Stimulated activated CD8-positive, alpha-beta memory T cell treated with anti-CD3 and anti-CD28 coated beads, Interleukin-2, amount 100 ng/mL, for 48 hours (primary cell): ENCODE measurements at places on chromosomes 4 and X.
A peak's percentile ranks its signal among the peaks of the same experiment; 100 is the strongest.

DNA sequence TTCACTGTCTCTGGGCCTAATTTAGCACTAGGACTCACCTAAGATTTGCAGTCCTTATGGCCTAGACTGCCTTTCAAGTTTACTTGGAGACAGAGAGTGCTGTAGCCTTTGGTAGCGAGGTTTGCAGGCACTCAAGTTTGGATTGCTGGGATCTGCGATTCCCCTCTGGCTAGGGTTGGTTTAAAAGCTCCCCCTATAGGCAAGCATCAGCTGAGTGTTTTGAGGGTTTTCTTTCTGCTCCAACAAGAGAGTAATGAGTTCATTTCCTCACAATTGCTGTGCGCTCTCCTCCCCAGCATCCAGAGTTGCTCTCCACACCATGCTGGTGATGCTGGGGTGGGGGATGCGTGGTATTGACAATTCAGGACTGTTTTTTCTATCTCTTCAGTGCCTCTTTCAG, 206.9 kb downstream of the GLUD2 start:
- DNase-seq = no peak

DNA sequence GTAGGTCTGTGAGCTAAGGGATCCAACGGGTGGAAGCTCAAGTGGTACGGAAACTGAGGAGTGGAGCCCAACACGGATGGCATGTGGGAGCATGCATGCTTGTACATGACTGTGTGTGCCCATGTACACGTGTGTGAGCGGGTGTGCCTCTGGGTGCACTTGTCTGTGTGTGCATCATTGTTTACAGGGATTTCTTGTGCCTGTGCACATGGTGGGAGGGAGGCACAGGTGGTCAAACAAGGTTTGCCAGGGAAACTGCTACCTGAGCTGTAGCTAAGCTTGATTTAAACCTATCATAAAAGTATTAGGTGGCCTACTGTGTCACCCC, 122.5 kb upstream of the MAMLD1 start:
- DNase-seq = no peak

GRCh38 chrX:10519278-10519677, 101.1 kb downstream of the MID1 start:
- no peak for DNase-seq

- DNase-seq = no peak
Observed at GRCh38 chr4:10529291-10530136, 72.3 kb upstream of the ZNF518B start.

- no peak for DNase-seq
Observed at GRCh38 chr4:148061795-148062194, 329.9 kb downstream of the ARHGAP10 start.

DNA sequence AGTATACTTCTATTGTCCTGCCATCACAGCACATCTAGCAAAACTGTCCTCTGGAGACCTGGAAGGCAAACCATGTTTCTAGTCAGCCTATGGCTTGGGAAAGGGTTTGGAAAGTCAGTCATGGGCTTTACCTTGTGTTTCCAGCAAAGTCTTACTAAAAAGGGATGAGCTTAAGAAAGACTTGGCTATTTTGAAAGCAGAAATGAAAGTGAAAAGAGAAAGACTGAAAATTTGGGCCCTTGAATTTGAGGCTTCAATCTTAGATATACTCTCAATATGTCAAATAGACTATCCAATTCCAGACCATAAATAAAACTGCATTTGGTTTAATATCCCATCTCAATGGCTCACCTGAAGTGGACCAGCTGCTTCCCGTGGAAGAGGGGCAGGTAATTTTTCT, 127.9 kb downstream of the ZNF330 start:
- no peak for DNase-seq

GRCh38 chrX:134794692-134795091, 136.4 kb upstream of the PLAC1 start:
- no peak for DNase-seq

- DNase-seq = no peak
Observed at GRCh38 chrX:19958552-19959486, 32.0 kb downstream of the BCLAF3 start.

- DNase-seq = no peak
Observed at GRCh38 chr4:78332976-78333375, 218.6 kb upstream of the ANXA3 start.

- no peak for DNase-seq
Observed at GRCh38 chr4:70120323-70120722, 33.7 kb upstream of the PRR27 start.

DNA sequence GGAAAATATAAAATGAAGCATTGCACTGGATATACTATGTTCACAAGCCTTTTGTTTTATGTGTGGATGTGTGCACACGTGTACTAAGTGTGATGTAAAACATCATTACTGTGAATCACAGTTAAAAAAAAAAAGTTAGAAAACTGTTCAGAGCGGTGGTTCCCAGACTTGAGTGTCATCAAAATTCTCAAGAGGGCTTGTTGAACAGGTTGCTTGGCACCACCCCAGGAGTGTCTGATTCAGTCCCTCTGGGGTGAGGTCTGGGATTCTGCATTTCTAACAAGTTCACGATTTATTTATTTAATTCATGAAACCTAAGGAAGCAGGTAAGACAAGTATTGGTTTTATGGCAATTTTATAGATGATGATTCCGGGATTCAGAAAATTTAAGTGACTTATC, 1.8 kb downstream of the CENPU start:
- no peak for DNase-seq

DNA sequence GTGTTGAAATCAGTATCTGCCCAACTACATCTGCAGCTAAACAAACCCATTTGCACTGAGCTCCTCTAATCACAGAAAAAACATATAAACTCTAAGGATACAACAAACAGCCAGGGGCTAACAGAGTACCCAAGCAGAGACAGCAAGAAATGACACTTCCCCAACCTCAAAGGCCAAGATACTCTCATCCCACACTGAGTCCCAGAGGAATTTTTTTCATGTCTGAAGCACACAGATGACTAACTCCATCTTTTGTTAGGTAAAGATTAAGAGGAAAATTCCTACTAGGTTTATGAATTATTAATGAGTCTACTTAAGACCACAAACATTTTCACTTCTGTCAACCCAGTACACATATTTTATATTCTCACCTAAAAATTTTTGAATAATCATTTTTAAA, 31.6 kb downstream of the SEPSECS start:
- DNase-seq = no peak

GRCh38 chrX:17009856-17010625, 63.6 kb downstream of the REPS2 start:
- DNase-seq = no peak

GRCh38 chr4:100240008-100240407, 49.7 kb upstream of the DDIT4L start:
- no peak for DNase-seq

DNA sequence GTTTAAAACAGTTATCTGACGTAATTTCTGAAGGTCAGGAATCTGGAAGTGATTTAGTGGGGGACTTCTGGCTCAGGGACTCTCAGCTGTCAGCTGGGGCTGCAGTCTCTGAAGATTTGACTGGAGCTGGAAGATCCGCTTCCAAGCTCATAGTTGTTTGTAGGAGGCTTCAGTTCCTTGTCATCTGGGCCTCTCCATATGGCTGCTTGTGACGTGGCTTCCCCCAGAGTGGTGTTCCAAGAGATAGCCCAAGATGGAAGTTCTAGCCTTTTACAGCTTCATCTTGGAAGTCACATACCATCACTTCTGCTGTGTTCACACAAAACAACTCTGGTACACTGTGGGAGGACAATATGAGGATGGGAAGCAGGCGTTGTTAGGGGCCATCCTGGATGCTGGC, 2.1 kb downstream of the MPC1L start:
- no peak for DNase-seq

DNA sequence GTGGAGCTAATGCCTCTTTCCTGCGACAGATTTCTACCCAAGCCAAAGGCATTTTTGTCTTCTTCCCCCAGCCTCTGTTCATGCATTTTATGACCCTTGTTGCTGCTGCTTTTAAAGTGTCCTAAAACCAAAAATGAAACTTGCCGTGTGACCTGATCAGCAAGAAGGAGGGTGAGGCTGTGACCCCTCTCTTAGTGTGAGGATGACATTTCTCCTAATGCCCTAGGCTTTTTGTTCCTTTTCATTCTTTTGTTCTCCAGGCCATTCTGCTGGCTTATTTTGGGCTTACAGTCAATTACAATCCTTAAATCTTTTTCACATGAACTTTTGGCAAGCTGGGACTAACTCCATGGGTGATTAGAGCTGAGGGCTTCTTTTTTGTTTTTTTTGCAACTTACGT, 34.4 kb downstream of the PTTG2 start:
- DNase-seq = no peak

DNA sequence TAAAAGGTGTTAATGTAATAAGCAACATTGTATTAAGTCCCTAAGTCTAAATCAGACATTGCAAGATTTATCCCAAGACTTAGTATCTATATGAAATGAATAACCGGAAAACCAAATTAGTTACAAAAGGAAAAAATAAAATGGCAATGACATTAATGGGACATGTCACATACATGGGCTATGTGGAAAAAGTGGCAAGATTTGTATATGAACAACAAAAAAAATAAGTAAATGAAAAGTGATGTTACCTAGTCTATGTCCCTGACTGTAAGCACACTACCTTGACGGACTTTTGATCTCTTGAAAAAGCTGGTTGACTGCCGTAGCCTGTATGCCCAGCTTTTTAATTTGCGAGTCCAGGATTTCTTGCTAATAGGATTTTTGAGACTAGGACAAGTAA, 55.5 kb upstream of the FAM120C start:
- DNase-seq = no peak

GRCh38 chr4:127352220-127353113, 280.3 kb upstream of the INTU start:
- DNase-seq = no peak

DNA sequence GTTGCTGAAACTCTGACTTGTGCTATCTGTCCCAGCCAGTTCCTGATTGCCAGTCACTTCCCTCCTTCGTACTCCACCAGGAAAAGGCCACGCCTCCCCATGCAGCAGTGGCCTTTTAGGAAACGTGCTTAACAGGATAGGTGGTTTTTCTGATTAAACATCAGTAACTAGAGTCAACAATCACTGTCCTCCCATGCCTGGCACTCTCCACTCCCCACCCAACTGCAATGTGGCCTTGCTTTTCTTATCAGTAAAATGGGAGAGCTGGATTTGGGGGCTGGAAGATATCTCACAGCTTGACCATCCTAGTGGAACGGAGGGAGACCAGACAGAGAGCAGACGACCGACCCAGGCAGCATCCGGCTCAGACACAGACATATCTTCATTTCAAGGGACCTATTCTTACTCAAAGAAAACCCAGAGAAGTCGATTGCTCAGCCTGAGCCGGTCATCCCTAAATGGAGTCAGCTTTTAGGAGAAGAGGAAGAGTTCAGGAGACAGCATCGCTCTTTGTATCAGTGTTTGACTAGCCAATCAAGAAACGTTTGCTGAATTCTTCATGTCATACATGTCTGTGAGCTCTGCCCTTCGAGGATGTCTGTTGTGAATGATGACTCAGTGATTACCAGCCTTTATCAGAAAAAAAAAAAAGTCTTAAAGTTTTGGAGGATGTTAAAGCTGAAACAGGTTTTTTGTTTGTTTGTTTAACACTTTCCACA, 12.7 kb upstream of the UBA6 start:
- DNase-seq = no peak

- DNase-seq = no peak
Observed at GRCh38 chr4:105586638-105587328, 34.4 kb downstream of the ARHGEF38 start.

DNA sequence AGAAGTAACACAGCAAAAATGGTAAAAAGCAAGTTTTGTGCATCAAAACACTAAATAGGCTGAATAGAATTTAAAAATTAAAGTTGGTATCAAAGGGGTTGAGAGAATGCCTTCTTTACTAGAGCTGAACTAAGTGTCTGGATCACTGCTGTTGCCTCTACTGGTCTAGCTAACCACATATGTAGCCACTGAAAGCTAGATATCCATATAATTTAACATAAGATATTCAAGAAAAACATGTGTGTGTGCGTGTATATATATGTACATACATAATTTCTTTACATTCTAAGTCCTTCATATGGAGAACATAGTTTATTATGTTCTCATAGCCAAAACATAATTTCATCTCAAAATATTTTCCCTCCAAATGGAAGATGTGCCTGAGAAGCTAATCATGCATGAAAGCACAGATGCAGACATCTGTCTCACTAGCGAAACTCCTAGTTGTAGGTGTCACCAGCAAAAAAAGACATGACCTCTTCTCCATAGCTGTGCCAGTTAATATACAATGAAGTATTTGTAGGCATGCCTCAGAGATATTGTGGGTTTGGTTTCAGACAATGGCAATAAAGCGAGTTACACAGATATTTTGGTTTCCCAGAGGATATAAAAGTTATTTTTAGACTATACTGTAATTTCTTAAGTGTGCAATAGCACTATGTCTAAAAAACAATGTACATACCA, 47.3 kb downstream of the PDE5A start:
- DNase-seq = no peak

GRCh38 chr4:8698341-8699062, 105.9 kb downstream of the CPZ start:
- DNase-seq = no peak

- no peak for DNase-seq
Observed at GRCh38 chr4:185534511-185534865, 819 bp downstream of the PDLIM3 start.

GRCh38 chr4:87054900-87055299, 120.1 kb downstream of the AFF1 start:
- DNase-seq = no peak

GRCh38 chr4:181470306-181470705, 772.9 kb upstream of the TENM3 start:
- no peak for DNase-seq

- no peak for DNase-seq
Observed at GRCh38 chrX:9593756-9594155, 128.9 kb downstream of the TBL1X start.

GRCh38 chrX:96211953-96212352, 472.7 kb upstream of the DIAPH2 start:
- no peak for DNase-seq

- peak; percentile 44 for DNase-seq
Observed at GRCh38 chr4:139099366-139099982, 77.5 kb downstream of the ELF2 start.

DNA sequence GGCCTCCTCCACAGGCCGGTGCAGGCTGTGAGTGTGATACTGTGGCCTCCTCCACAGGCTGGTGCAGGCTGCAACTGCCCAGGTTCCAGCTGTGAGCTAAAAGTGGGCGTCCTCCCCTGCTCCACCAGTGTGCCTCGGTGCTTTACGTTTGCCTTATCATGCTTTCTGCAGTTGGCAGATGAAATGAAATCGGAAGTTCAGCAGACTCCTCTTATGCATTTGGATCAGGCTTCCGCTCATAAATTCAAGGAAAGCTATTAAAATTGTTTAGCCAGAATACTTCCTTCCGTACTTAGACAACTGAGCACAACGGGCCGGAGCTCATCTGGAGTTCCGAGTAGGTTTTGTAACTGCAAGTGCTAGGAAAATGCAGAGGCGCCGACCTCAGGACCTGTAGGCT, 12.0 kb downstream of the CYP4V2 start:
- DNase-seq = no peak

DNA sequence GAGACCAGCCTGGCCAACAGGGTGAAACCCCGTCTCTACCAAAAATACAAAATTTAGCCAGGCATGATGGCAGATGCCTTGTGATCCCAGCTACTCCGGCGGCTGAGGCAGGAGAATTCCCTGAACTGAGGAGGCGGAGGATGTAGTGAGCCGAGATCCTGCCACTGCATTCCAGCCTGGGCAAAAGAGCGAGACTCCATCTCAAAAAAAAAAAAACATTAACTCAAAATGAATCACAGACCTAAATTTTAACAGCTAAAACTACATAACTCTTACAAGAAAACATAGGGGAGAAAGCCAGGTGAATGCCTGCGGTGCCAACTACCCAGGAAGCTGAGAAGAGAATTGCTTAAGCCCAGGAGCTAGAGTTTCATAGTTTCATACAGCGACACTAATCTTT, 54.8 kb downstream of the TMEM165 start:
- DNase-seq = no peak
